ENCODE measurements at places on chromosomes 3 and 15. TPM values are rescaled to one million over a fixed set of nuclear protein-coding genes. Genes with fewer than 3 reads are reported as not detected.

The SLC6A1 gene
- 2.3 TPM for total RNA-seq

The FAM107A gene
- total RNA-seq, result 10.2 TPM

The ANKRD63 gene
- total RNA-seq, result not detected

The ISLR gene
- total RNA-seq, result 62.2 TPM

The PEAK1 gene
- 96.0 TPM for total RNA-seq

The RHCG gene
- not detected for total RNA-seq

The AADAC gene
- total RNA-seq, result not detected

The TMEM207 gene
- total RNA-seq, result not detected

- peaks cover 8% of the 10 kb centered on the region for H3K4me1 ChIP-seq
- H3K36me3 ChIP-seq, result no peaks in the 10 kb centered on the region
- H3K4me3 ChIP-seq, result no peak overlapping the region
- H3K27ac ChIP-seq, result no peak overlapping the region
Observed at GRCh38 chr15:32849769-32850668, 132.2 kb downstream of the GREM1 start.

DNA sequence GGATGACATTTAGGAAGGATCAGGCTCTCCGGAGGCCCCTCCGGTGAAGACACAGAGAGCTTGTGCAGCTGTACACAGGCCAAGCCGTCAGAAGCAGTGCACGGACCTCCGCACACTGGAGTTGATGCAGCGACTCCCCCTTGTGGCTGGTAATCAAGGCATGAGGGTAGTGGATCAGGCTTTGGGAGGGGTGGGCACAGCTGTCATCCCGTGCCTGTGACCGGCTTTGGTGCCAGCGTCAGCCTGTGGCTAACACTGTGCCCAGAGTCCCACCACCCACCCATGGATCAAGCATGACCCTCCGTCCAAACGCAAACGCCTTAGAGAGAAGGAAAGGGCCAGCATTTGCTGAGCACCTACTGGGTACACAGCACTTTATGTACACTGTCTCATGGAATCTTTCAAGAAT, 8.2 kb upstream of the GRIP2 start:
- H3K36me3 ChIP-seq, result no peaks in the 10 kb centered on the region
- H3K27ac ChIP-seq, result no peak overlapping the region
- peak; percentile 83 for DNase-seq
- H3K4me1 ChIP-seq, result no peaks in the 10 kb centered on the region

GRCh38 chr3:64621726-64622395, 65.9 kb downstream of the ADAMTS9 start:
- H3K36me3 ChIP-seq, result peaks cover 9% of the 10 kb centered on the region
- no peak overlapping the region for H3K27ac ChIP-seq
- no peak overlapping the region for H3K4me3 ChIP-seq
- no peaks in the 10 kb centered on the region for H3K27me3 ChIP-seq
- DNase-seq, result no peak

- no peak overlapping the region for H3K4me3 ChIP-seq
- DNase-seq, result no peak
- H3K27ac ChIP-seq, result no peak overlapping the region
- no peaks in the 10 kb centered on the region for H3K27me3 ChIP-seq
Observed at GRCh38 chr15:93424131-93424530, 335.1 kb upstream of the RGMA start.

DNA sequence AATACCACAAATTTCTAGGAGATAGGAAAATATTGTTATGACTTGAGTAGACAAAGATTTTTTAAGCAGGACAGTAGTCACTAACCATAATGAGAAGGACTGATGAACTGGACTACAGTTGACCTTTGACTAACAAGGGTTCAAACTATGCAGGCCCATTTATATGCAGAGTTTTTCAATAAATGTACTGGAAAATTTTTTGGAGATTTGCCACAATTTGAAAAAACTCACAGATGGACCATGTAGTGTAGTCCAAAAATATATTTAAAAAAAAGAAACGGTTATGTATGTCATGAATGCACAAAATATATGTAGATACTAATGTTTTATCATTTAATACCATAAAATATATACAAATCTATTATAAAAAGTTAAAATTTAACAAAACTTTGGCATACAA, 151.8 kb downstream of the LRRN1 start:
- no peaks in the 10 kb centered on the region for H3K27me3 ChIP-seq
- no peak overlapping the region for H3K27ac ChIP-seq
- H3K4me1 ChIP-seq, result no peaks in the 10 kb centered on the region
- H3K36me3 ChIP-seq, result no peaks in the 10 kb centered on the region
- no peak overlapping the region for H3K4me3 ChIP-seq

DNA sequence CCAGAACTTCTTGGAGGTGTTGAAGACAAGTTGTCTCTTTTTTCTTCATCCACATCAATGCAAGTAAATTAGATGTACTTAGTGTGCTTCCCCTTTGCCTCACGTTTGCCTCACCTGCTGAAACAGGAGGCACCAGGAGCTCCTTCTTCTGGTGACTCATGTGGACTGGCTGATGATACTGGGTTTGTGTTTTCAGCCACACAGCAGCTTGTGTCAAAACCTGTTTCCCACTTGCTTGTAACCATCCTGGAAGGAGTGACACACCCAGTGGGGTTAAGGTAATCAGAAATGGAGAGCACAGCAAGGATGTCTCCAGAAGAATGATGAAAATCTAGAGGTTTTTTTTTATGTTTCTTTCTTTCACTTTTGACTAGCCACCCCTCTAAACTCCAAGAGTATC, 143.3 kb upstream of the RBMS3 start:
- peaks cover 2% of the 10 kb centered on the region for H3K4me1 ChIP-seq
- no peak overlapping the region for H3K27ac ChIP-seq
- peaks cover 1% of the 10 kb centered on the region for H3K27me3 ChIP-seq
- DNase-seq, result no peak

GRCh38 chr3:159721324-159721723, 267.3 kb upstream of the IL12A start:
- H3K27me3 ChIP-seq, result no peaks in the 10 kb centered on the region
- no peak overlapping the region for H3K4me3 ChIP-seq
- H3K4me1 ChIP-seq, result no peaks in the 10 kb centered on the region
- DNase-seq, result no peak
- no peaks in the 10 kb centered on the region for H3K36me3 ChIP-seq

GRCh38 chr3:10047876-10048275, 21.6 kb downstream of the FANCD2 start:
- H3K27ac ChIP-seq, result no peak overlapping the region
- no peaks in the 10 kb centered on the region for H3K4me1 ChIP-seq
- no peaks in the 10 kb centered on the region for H3K27me3 ChIP-seq
- no peak overlapping the region for H3K4me3 ChIP-seq
- no peaks in the 10 kb centered on the region for H3K36me3 ChIP-seq

- no peaks in the 10 kb centered on the region for H3K4me1 ChIP-seq
- H3K4me3 ChIP-seq, result no peak overlapping the region
Observed at GRCh38 chr15:78051596-78051995, 25.9 kb downstream of the TBC1D2B start.

GRCh38 chr3:139945386-139945785, 10.4 kb downstream of the CLSTN2 start:
- no peaks in the 10 kb centered on the region for H3K27me3 ChIP-seq
- H3K36me3 ChIP-seq, result no peaks in the 10 kb centered on the region
- no peaks in the 10 kb centered on the region for H3K4me1 ChIP-seq
- no peak overlapping the region for H3K4me3 ChIP-seq

- no peaks in the 10 kb centered on the region for H3K27me3 ChIP-seq
- no peaks in the 10 kb centered on the region for H3K36me3 ChIP-seq
- H3K27ac ChIP-seq, result no peak overlapping the region
- no peak overlapping the region for H3K4me3 ChIP-seq
Observed at GRCh38 chr3:106685745-106686144, 691.5 kb upstream of the CCDC54 start.

DNA sequence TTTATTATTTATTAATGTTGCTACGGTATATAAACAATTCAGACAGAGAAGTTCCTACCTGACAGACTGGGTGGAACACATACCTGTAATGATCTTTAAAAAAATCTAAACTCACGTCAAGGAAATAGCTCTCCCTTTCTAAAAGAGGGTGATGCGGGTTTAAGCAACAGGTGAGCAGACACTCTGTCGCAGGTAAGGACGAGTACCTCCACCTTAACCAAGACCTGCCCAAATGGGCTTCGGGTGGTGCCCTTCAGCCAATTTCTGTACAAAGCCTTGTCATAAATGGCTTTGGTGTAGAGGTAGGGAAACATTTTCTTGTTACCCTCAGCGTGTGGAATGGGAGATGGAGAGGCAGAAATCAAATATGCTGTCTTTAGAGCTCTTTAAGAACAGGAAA, 67.0 kb downstream of the CHSY1 start:
- no peaks in the 10 kb centered on the region for H3K27me3 ChIP-seq
- H3K36me3 ChIP-seq, result no peaks in the 10 kb centered on the region
- no peak overlapping the region for H3K27ac ChIP-seq
- no peak overlapping the region for H3K4me3 ChIP-seq
- no peaks in the 10 kb centered on the region for H3K4me1 ChIP-seq
- no peak for DNase-seq

DNA sequence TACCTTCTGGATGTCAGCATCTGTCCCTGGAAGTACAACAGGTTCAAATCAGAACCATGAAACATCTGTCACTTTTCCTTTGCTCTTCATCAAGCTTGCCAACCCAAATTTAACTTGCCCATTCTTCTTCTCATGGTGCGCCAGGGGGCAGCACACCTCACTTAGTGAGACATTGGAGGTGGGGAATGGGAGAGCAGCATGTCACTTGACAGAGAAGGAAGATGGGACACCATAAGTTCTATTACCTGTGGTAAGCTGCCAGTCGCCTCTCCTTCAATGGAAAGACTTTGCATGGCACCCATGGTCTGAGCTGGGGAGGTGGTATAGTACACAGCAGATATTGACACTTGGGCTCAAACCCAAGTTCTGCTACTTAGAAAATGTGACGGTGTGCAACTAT, 2.9 kb downstream of the SCN5A start:
- no peak overlapping the region for H3K27ac ChIP-seq
- no peak overlapping the region for H3K4me3 ChIP-seq
- no peaks in the 10 kb centered on the region for H3K4me1 ChIP-seq
- no peak for DNase-seq
- no peaks in the 10 kb centered on the region for H3K27me3 ChIP-seq

DNA sequence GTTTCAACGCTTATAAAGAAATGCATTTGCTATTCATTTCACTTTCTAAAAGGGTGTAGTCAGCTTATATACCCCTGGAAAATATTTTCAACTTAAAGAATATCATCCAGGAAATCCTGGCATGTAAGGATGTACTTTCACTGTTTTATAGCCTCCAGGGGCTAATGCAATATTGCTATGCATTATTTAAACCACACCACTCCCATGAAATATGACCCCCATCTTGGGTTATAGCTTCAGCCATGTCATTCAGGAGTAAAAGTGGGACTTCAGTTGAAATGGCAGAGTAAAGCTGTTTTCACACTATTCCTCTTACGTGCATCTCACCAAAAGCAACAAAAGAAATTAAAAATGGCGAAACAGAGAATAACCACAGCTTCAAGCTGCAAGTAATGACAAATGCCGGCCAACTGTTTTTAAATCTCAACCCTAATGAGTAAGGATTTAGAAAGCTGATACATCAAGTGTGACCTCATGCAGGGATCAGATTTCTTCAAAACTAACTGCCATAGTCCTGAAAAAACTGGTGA, 84.5 kb downstream of the COL6A6 start:
- no peaks in the 10 kb centered on the region for H3K27me3 ChIP-seq
- no peak overlapping the region for H3K4me3 ChIP-seq
- DNase-seq, result no peak
- no peaks in the 10 kb centered on the region for H3K36me3 ChIP-seq
- H3K4me1 ChIP-seq, result no peaks in the 10 kb centered on the region

DNA sequence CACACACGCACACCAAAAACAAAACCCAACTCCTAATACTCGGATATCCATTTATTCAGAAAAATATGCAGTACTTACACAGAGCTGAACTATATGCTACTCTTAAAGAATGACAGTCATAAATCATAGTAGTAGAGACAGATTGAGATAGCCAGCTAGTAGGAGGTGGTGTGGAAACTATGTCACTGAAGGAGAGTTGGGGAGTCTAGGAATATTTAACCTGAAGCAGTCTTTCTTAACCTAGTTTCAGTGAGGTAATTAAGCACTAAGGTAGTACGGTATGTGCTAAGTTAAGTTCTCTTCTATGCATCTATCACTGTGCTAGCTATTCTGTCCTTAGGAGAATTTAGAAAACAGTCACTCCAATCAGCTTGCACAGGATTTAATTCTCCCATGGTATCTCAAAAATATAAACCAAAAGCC, 54.2 kb downstream of the ANKRD28 start:
- no peaks in the 10 kb centered on the region for H3K27me3 ChIP-seq
- no peak overlapping the region for H3K27ac ChIP-seq
- H3K4me3 ChIP-seq, result no peak overlapping the region
- H3K36me3 ChIP-seq, result no peaks in the 10 kb centered on the region

DNA sequence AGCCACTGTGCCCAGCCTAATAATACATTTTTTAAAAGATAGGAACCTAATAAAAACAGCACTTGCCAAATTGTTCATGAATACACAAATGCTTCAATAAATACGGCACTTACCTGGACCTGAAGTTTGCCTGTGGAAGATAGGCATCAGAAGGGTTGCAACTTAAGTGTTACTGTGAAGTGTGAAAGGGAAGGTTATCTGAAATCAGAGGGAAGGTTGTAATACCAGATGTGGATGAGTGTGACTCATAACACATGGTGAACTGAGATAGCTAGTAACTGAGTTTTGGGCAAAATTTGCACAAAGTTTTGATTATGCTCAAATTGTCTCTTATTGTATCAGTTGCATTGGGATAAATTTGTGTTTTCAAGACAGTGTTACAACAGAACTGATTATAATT, 68.0 kb downstream of the ATP11B start:
- H3K27ac ChIP-seq, result no peak overlapping the region
- no peak for DNase-seq
- no peaks in the 10 kb centered on the region for H3K27me3 ChIP-seq
- H3K4me3 ChIP-seq, result no peak overlapping the region

DNA sequence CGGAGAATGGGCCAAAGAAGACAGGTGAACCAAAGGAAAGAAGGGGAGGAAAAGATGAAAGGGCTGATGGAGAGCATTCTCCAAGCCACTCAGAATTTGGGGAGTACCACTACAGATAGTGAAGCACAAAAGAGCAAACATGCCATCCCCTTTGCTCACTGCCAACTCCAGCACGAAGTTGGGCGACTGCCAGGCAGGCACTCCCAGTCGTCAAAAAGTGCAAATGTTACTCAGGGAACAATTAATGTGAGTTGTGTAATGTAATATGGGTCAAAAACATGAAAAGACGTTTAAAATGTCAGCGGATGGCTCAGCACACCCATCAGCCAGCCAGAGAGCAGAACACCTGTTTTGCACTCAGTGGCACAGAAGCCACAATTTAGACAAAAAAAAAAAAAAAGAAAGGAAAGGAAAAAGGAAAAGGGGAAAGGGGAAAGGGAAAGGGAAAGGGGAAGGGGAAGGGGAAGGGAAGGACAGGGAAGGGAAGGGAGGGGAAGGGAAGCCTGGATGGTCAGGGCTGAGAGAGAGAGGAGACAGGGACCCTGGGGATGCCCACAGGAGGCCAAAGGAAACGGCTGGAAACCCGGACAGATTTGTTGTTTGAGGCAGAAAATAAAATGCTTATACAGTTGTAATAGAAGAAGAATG, 82.7 kb downstream of the COL8A1 start:
- H3K27me3 ChIP-seq, result no peaks in the 10 kb centered on the region
- peak; percentile 81 for DNase-seq
- no peaks in the 10 kb centered on the region for H3K36me3 ChIP-seq
- H3K4me1 ChIP-seq, result peaks cover 9% of the 10 kb centered on the region
- peak overlapping the region; percentile 17 for H3K27ac ChIP-seq

GRCh38 chr15:41975669-41976068, 3.3 kb upstream of the EHD4 start:
- H3K4me3 ChIP-seq, result no peak overlapping the region
- H3K27ac ChIP-seq, result no peak overlapping the region
- DNase-seq, result no peak
- H3K27me3 ChIP-seq, result no peaks in the 10 kb centered on the region
- H3K4me1 ChIP-seq, result peaks cover under 1% of the 10 kb centered on the region
- H3K36me3 ChIP-seq, result no peaks in the 10 kb centered on the region
